ENCODE measurements at places on chromosomes 16 and 17.
A peak's percentile ranks its signal among the peaks of the same experiment; 100 is the strongest.

- no peaks in the 10 kb centered on the region for H3K27me3 ChIP-seq
- H3K36me3 ChIP-seq = peaks cover 82% of the 10 kb centered on the region
- no peaks in the 10 kb centered on the region for H3K4me1 ChIP-seq
- H3K4me3 ChIP-seq = no peak overlapping the region
Measured at GRCh38 chr17:45397796-45398195, 34.9 kb downstream of the ARHGAP27 start.

- H3K4me3 ChIP-seq = no peak overlapping the region
- no peaks in the 10 kb centered on the region for H3K4me1 ChIP-seq
- no peaks in the 10 kb centered on the region for H3K36me3 ChIP-seq
- no peak for DNase-seq
- H3K27me3 ChIP-seq = peaks cover 21% of the 10 kb centered on the region
Measured at GRCh38 chr16:88306411-88306810, 76.3 kb upstream of the ZNF469 start.

- no peak overlapping the region for H3K4me3 ChIP-seq
- no peaks in the 10 kb centered on the region for H3K4me1 ChIP-seq
- H3K27ac ChIP-seq = no peak overlapping the region
- DNase-seq = no peak
- no peaks in the 10 kb centered on the region for H3K36me3 ChIP-seq
Measured at GRCh38 chr16:6132121-6132520, 1034.5 kb upstream of the EEF2KMT start.

DNA sequence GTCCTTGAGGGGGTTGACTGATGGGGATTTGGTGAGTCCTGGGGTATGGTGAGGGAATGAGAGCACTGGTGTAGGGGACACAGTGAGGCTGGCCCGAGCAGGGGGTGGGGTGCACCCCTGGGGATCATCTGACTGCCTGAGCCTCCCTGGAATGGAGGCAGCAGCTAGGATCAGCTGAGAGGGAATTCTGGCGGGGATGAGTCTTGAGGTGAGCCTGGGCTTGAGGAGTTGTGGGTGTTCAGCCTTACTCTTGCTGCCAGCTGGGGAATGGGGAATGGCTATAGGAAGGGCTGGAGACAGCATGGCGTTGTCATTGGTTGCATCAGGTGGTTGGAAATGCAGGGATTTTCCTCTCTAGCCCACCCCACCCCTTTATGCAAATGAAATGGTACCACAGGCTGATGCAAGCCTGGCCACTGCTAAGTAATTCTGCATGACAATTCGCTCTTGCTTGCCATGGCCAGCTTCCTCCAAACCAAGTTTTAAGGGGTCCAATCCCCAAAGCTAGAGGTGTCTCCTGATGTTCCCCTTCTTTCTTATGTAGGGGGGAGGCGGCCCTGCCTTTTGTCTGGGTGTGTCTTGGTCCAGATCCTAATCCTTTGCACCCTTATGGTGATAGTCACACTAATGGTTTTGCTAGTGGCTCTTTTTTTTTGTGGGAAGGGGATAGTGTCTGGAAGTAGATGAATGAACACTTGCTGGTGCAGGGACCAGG, 7.5 kb downstream of the NFE2L1 start:
- H3K4me3 ChIP-seq = peak overlapping the region; percentile 54
- H3K27me3 ChIP-seq = no peaks in the 10 kb centered on the region
- peak overlapping the region; percentile 96 for H3K27ac ChIP-seq
- H3K4me1 ChIP-seq = peaks cover 58% of the 10 kb centered on the region
- DNase-seq = peak; percentile 50

DNA sequence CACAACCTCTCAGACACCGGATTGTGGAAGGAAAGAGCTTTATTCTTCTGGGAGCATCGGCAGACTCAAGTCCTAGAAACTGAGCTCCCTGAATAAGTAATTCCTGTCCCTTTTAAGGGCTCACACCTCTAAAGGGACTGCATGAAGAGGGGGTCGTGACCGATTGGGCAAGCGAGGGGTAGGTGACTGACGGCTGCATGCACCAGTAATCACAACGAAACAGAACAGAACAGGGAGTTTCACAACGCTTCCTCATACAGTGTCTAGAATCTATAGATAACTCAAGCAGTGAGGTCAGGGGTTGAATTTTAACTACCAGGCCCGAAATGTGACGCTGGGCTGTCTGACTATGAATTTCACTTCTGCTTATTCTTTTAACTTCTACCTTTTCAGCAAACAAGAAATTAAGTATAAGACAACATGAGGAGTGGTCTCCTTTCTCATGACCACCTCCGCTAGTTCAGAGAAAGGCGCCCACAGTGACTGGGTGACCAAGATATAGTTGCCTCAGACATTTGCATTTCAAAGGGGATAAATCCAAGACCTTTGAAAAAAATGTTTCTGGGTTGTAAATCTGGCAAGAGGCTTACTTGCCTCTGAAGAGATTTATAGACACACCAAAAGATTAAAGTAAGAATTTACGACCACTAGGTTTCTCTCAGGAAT, 88.4 kb upstream of the ATF7IP2 start:
- H3K36me3 ChIP-seq = no peaks in the 10 kb centered on the region
- no peak for DNase-seq
- peaks cover 11% of the 10 kb centered on the region for H3K27me3 ChIP-seq
- H3K4me3 ChIP-seq = no peak overlapping the region
- H3K27ac ChIP-seq = no peak overlapping the region

DNA sequence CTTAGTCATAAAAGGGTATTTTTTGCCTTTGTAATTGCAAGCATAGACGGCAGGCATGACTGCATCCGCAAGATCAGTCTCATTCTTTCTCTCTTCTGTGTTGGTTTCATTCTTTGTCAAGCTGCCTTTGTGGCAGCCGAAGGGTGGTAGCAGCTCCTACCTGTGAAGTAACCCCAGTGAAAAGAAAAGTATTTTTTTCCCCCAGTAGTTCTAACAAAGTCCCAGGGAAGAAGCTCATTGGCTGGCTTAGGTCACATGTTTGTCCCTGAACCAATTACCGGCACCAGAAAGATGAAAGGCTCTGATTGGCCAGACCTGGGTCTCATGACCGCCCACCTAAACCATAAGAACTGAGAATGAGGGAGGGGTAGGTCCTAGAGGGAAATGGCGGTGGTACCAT, 110.7 kb downstream of the RAP1GAP2 start:
- peaks cover 24% of the 10 kb centered on the region for H3K36me3 ChIP-seq
- DNase-seq = peak; percentile 49
- peaks cover 26% of the 10 kb centered on the region for H3K4me1 ChIP-seq
- H3K27me3 ChIP-seq = no peaks in the 10 kb centered on the region

- peaks cover 10% of the 10 kb centered on the region for H3K27me3 ChIP-seq
- DNase-seq = no peak
- H3K36me3 ChIP-seq = peaks cover 49% of the 10 kb centered on the region
- peak overlapping the region; percentile 75 for H3K4me3 ChIP-seq
- peak overlapping the region; percentile 94 for H3K27ac ChIP-seq
Measured at GRCh38 chr17:83084621-83085056, 5.2 kb downstream of the METRNL start.

GRCh38 chr16:87190288-87191230, 126.6 kb downstream of the C16orf95 start:
- H3K4me1 ChIP-seq = no peaks in the 10 kb centered on the region
- no peaks in the 10 kb centered on the region for H3K27me3 ChIP-seq
- DNase-seq = no peak
- no peak overlapping the region for H3K27ac ChIP-seq
- no peaks in the 10 kb centered on the region for H3K36me3 ChIP-seq

- no peaks in the 10 kb centered on the region for H3K27me3 ChIP-seq
- DNase-seq = no peak
- peaks cover 40% of the 10 kb centered on the region for H3K36me3 ChIP-seq
- peaks cover 71% of the 10 kb centered on the region for H3K4me1 ChIP-seq
Measured at GRCh38 chr17:65029605-65030336, 26.8 kb downstream of the GNA13 start.

- no peak overlapping the region for H3K4me3 ChIP-seq
- H3K36me3 ChIP-seq = no peaks in the 10 kb centered on the region
- H3K27ac ChIP-seq = no peak overlapping the region
- DNase-seq = no peak
- peaks cover 50% of the 10 kb centered on the region for H3K4me1 ChIP-seq
Measured at GRCh38 chr16:2845116-2845515, 12.9 kb downstream of the PRSS22 start.

DNA sequence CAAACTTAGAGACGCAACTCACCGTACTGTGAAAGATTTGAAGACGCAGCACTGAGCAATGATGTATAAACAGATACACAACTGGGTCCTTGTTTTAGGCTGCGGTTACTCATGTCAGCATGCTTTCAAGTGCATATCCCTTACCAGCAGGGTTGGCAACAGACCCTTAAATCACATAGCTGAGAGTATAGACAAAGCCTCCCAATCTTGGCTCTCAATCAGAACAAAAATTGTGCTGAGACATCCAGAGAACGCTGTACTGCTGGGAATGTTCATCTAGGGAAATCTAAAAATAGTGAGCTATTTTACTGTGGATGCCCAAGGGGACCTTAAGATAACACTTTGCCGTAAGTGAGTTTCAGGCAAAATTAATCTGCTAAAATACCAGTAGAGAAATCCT, 84.4 kb upstream of the NUDT7 start:
- no peaks in the 10 kb centered on the region for H3K36me3 ChIP-seq
- peaks cover 32% of the 10 kb centered on the region for H3K27me3 ChIP-seq
- H3K4me1 ChIP-seq = no peaks in the 10 kb centered on the region

GRCh38 chr16:68473358-68474070, 25.2 kb upstream of the SMPD3 start:
- no peak for DNase-seq
- no peak overlapping the region for H3K4me3 ChIP-seq
- H3K4me1 ChIP-seq = peaks cover 30% of the 10 kb centered on the region

- H3K27ac ChIP-seq = no peak overlapping the region
- no peaks in the 10 kb centered on the region for H3K27me3 ChIP-seq
- H3K4me3 ChIP-seq = no peak overlapping the region
- DNase-seq = no peak
- no peaks in the 10 kb centered on the region for H3K36me3 ChIP-seq
- no peaks in the 10 kb centered on the region for H3K4me1 ChIP-seq
Measured at GRCh38 chr16:5972747-5973146, 875.2 kb upstream of the EEF2KMT start.

DNA sequence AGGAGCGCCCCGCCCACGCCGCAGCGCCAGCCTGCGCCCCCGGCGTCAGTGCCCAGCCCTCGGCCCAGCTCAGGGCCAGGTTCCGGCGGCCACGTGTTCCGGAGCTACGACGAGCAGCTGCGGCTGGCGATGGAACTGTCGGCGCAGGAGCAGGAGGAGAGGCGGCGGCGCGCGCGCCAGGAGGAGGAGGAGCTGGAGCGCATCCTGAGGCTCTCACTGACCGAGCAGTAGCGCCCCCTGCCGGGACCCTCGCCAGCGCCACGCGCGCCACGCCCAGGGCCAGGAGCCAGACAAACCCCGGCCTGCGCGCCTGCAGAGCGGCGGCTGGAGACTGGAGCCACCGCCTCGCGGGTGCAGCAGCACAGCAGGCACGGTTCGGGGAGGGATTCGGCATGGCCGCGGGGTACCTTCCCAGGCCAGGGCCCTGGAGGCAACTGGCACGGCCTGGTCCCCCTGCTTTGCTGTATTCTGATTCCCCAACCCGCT, 9.3 kb downstream of the CORO6 start:
- no peak overlapping the region for H3K4me3 ChIP-seq
- H3K27me3 ChIP-seq = peaks cover 5% of the 10 kb centered on the region
- peak; percentile 99 for DNase-seq
- peaks cover 44% of the 10 kb centered on the region for H3K4me1 ChIP-seq

- H3K36me3 ChIP-seq = peaks cover 31% of the 10 kb centered on the region
- H3K4me3 ChIP-seq = peak overlapping the region; percentile 85
- no peaks in the 10 kb centered on the region for H3K27me3 ChIP-seq
- peaks cover 53% of the 10 kb centered on the region for H3K4me1 ChIP-seq
- peak overlapping the region; percentile 98 for H3K27ac ChIP-seq
- peak; percentile 83 for DNase-seq
Measured at GRCh38 chr17:50866950-50867362, 802 bp upstream of the TOB1 start.

DNA sequence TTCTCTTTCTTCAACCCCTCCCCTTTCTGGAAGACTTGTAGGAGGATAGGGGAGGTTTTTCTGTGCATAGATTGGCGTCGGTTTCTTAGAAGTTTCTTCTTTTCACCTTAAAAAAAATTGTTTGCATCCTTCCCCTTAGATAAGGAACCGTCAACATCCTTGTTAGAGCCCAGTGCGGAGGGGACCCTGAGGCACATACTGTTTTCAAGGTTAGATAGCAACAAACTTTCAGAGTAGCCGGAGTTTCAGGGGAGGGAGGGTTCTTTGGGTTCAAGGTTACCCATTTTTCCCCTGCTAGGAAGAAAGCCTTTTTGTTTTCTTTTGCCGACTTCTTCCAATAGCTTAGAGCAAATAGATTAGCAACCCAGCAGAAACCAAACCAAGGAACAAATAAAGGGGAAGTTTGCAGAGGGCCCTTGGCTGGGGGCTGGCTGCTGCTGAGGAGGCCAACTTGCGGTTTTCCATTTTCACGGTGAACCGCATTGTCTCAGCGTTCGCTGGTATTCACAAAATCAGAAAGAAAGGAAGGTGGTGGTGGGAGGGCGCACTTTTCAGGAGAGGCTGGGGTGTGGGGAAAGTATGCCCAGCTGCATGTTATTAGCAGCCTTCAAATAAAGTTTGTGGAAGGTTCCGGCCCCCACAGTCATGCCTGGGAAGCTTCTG, 28.8 kb downstream of the MSI2 start:
- peak; percentile 56 for DNase-seq
- H3K27ac ChIP-seq = peak overlapping the region; percentile 83
- H3K4me3 ChIP-seq = peak overlapping the region; percentile 62
- peaks cover 77% of the 10 kb centered on the region for H3K4me1 ChIP-seq
- H3K36me3 ChIP-seq = peaks cover 52% of the 10 kb centered on the region

DNA sequence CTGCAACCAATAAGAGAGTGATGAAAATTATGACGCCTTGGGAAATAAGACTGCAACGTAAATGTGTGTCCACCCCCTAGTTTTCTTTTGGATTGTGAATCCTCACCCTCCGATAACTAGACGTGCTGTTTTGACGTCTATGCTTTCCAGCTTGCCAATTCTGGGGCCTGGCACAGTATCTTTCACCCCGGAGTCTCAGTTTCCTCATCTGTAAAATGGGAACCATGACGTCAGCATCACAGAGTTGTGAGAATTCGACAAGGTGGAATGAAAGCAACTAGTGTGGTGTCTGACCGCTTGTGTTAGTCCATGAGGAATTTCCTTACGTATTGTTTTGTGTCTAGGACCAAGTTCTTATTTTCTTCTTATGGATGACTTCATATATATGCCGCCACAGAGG, 37.7 kb downstream of the WWOX start:
- no peak for DNase-seq
- peaks cover 3% of the 10 kb centered on the region for H3K36me3 ChIP-seq
- peaks cover 10% of the 10 kb centered on the region for H3K4me1 ChIP-seq

DNA sequence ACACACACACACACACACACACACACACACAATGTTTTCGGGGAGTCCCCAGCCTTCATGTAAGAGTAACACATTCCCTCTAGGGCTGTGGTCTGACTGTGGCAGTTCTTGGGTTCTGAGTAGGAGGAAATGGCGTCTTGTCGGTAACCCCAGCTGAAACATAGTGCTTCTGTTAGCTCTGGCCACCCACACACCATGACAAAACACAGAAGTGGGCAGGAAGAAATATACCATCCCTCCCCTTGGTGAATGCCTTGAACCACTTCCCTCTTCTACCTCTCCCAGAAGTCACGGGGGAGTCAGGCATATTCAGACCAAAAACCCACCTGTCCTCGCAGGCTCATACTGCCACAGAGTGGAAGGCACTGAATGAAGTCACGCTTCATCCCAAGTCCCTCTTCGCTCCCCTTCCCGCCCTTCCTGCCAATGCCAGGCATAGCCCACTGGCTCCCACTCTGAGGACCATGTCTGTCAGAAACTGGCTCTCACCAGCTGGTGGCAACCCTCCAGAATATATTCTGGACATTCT, 11.5 kb downstream of the SLC35B1 start:
- peaks cover 35% of the 10 kb centered on the region for H3K4me1 ChIP-seq
- H3K27me3 ChIP-seq = no peaks in the 10 kb centered on the region
- H3K4me3 ChIP-seq = peak overlapping the region; percentile 21
- peaks cover 26% of the 10 kb centered on the region for H3K36me3 ChIP-seq
- peak overlapping the region; percentile 89 for H3K27ac ChIP-seq
